ENCODE measurements at places on chromosomes 6 and 20.

- no peak for DNase-seq
Observed at GRCh38 chr6:40371621-40372020, 215.5 kb downstream of the LRFN2 start.

GRCh38 chr20:60935971-60936370 lies 316.1 kb upstream of the CDH4 start:
- no peak for DNase-seq

- DNase-seq = peak; percentile 81
Observed at GRCh38 chr6:26196846-26197635, 109.8 kb downstream of the HFE start.

- no peak for DNase-seq
Observed at GRCh38 chr6:161424421-161424820, 150.6 kb upstream of the AGPAT4 start.

GRCh38 chr20:44187772-44188709 lies 1.1 kb upstream of the JPH2 start:
- DNase-seq = no peak
